ENCODE measurements at places on chromosomes 5 and 9. TPM values are rescaled to one million over a fixed set of nuclear protein-coding genes. Genes with fewer than 3 reads are reported as not detected.

The ENHO gene
- total RNA-seq, result not detected

- DNase-seq, result no peak
Measured at GRCh38 chr5:52783226-52783959, 4.3 kb upstream of the ITGA1 start.

- DNase-seq, result no peak
Measured at GRCh38 chr5:107067395-107067794, 603.3 kb downstream of the EFNA5 start.

DNA sequence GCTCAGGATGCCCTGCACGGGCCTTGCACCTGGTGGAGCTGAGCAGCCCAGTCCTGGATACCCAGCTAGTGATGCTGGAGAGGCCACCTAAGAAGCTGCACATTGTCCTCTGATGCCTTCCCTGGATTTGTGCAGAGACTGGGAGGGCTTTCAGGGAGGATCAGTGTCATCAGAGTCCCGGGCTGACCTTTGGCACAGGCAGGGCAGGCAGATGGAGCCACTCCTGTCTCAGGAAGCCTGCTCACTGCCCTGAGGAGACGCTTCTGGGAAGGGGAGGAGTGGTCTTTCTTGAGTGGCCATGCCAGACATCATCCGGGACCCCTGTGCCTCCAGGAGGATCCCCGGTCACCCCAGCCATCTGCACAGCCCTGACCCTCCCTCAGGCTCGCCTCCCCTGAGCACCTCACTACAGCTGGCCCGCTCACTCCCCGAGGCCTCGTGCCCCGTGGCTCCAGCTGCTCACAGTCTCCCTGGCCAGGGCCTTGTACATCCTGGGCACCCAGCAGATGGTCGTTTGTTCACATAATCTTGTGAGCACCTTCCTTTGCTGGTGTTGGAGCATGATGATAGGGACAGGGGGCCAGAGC lies 47.2 kb upstream of the FCN2 start:
- DNase-seq, result no peak

- no peak for DNase-seq
Measured at GRCh38 chr5:59272809-59273427, 620.6 kb downstream of the PDE4D start.

DNA sequence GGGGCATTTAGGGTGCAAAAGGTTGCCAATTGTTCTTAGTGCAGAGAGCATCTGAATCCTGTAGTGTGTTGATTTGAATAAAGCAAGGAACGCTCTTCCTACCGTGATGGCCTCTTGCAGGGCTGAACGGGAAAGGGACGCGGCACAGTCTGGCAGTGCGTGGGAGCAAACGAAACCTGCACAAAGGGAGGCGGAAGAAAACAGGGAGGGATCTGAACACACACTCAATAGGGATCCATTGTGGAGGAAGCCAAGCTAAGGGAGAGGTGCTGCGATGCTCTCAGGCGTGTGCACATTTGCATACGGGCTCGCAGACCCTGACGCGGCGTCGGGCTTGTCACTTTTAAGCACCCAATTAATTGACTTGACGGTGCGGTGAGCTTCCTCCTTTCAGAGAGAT lies 414.0 kb upstream of the IRX1 start:
- no peak for DNase-seq
